ENCODE measurements at places on chromosomes 3 and 15.

GRCh38 chr3:97705764-97706163, 58.8 kb upstream of the ARL6 start:
- no peak for DNase-seq

DNA sequence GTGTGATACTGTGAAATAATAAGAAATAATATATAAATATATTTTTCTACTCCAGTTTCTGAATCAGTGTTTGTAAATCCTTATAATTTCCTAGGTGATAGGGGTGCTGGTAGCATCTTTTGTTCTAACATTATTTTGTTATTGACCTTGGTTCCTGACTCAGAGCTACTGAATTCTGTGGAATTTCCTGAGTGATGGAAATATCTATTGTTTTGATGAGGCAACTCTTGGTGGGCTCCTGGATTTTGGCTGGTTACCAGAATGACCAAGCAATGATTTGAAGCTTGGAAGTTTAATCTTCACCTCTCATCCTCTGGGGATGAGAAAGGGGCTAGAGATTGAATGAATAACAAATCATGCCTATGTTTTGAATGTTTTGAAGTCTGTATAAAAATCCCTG, 377.3 kb downstream of the LPP start:
- no peak for DNase-seq

GRCh38 chr3:125107363-125107762, 51.6 kb upstream of the HEG1 start:
- DNase-seq, result no peak

DNA sequence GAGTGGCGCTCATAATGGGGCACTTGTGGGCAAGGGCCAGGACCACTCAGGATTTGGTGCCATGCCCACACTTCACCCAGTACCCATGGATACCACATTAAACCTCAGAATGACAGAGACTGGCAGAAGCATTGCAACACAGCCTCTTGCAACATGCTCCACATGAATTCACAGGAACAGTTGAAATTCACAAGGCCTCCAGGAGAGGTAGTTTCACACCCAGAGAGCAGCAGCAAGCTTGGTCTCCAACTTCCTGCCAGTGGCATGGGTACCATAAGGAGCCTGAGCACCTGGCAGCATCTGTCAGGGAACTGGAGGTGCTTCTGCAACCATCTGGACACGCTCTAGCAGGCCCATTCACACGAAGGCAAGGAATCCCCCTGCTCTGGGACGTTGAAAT, 101.0 kb downstream of the OSBPL10 start:
- DNase-seq, result no peak

- DNase-seq, result peak; percentile 26
Observed at GRCh38 chr3:53102601-53103147, 27.6 kb downstream of the RFT1 start.

GRCh38 chr3:35215525-35216500, 423.5 kb upstream of the ARPP21 start:
- no peak for DNase-seq

- DNase-seq, result no peak
Observed at GRCh38 chr3:19295208-19295607, 146.9 kb downstream of the KCNH8 start.
